ENCODE measurements at places on chromosomes 1 and 21.

GRCh38 chr1:226995365-226996332 lies 55.6 kb downstream of the COQ8A start:
- no peak for DNase-seq

GRCh38 chr1:191634801-191635508 lies 523.3 kb upstream of the RGS18 start:
- no peak for DNase-seq

DNA sequence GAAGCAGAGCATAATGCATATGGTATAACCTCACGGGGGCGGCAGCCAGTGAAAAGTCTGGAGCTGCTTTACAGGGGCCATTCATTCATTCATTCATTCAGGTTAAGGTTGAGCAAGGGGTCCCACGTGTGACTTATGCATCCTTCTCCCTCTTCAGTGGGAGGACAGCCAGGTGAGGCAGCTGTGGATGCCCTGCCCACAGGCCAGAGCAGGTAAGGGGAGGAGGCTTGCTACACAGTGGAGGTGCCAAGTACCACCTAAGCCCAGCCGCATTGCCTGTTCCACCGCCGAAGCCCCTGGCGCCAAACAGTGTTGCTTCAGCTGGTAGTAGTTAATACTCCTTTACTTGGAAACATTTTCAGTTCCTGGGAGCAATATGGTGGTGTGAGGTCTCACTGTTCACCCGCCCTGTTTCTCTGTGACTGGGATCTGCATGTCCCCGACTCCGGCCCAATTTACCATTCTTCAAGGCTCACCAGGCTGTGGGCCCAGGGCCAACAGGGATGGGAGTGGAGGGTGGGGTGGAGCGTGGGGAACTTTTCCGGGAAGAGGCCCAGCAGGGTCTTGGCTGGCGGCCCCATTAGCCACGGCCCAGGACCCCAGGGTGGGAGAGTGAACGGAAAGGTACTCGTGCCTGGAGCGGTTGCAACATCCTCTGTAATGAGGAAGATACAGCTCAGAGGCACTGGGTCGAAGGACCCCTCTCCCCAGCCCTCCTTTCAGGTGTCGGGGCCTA lies 722 bp upstream of the PODN start:
- no peak for DNase-seq

- DNase-seq: no peak
Observed at GRCh38 chr1:158454537-158454936, 7.1 kb upstream of the OR10K1 start.

DNA sequence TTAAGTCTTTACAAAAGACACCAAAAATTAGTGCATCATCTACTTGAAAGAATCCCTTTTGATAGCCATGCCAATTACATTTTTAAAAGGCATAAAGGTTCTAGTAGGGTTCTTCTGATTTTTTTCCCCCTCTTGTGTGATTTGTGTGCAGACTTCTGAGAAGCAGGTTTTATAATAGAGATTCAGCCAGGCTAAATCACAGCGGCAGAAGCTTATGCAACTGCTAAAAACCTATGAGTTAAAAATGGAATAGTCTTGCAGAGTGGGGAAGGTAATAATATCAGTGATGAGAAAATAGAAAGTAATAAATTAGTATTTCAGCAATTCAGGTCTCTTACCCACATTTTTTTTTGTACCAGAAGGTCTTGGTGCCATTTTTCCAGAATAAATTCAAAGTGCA lies 17.7 kb downstream of the STUM start:
- no peak for DNase-seq

- peak; percentile 42 for DNase-seq
Observed at GRCh38 chr1:109722908-109723691, 11.0 kb downstream of the GSTM5 start.
